ENCODE measurements at places on chromosomes 7 and 10.

- DNase-seq: no peak
Observed at GRCh38 chr7:72405871-72406270, 6.3 kb downstream of the CALN1 start.

- peak; percentile 70 for DNase-seq
Observed at GRCh38 chr10:31083765-31084184, 52.1 kb upstream of the ZNF438 start.

- DNase-seq: no peak
Observed at GRCh38 chr7:158733775-158734494, 29.3 kb upstream of the NCAPG2 start.

- no peak for DNase-seq
Observed at GRCh38 chr10:87562750-87563149, 58.1 kb downstream of the MINPP1 start.

- DNase-seq: no peak
Observed at GRCh38 chr7:139047970-139048369, 12.1 kb upstream of the ZC3HAV1L start.

DNA sequence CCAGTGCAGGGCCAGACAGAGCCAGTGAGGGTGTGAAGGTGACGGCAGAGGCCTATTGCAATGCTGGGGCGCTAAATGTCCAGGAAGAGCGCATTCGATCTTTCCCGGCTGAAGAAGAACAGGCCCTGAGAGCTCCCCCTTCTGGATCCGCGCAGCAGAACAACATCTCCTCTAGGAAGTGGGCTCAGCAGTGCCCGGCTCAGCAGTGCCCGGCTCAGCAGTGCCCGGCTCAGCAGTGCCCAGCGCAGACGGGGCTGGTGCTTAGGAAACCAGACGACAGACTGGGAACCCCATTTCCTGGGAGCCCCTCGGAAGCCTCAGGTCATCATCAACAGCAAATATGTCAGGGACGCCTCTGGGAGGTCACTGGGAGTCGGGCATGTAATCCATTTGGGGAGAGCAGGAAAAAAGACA is 4.7 kb upstream of the NOS3 start:
- peak; percentile 59 for DNase-seq

DNA sequence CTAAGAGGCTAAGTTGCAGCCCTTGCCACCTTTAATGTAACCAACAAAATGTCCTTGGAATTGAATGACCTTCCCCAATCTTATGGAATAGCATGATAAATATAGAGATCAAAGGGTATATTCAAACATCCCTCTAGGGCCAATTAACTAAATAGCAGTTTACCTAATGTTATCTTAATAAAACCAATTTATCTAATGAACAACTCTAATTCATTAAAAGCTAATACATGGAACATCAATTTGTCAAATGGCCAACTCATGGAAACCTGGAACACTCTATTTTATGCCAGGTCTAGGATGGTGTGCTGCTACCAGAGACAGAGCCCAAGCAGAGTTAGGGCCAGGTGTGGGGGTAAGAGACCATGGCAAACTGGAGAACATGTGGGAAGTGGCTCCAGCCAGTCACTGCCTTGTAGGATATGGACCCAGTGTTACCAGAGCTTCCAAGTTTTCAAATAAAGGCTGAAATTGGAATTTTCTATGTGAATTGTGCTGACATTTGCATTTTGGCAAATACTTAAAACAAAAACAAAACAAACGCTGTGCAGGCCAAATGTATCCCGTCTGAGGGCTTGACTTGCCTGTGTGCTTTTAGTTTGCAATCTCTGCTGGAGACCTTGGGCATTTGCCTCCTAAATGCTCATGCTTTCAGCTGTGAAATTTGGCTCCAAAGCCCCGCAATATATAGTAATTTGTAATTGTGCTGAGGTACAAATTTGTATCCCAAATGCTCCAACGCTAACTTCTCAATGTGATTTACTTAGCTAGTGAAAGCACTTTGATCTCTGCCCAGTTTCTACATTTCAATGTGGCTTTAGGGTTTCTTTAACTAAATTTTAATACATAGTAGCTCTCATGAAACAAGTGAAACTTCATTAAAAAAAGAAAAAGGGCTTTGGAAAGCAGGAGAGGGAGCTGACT is 55.1 kb downstream of the CPED1 start:
- DNase-seq: no peak
